ENCODE measurements at places on chromosomes 4 and X.
A peak's percentile ranks its signal among the peaks of the same experiment; 100 is the strongest.

DNA sequence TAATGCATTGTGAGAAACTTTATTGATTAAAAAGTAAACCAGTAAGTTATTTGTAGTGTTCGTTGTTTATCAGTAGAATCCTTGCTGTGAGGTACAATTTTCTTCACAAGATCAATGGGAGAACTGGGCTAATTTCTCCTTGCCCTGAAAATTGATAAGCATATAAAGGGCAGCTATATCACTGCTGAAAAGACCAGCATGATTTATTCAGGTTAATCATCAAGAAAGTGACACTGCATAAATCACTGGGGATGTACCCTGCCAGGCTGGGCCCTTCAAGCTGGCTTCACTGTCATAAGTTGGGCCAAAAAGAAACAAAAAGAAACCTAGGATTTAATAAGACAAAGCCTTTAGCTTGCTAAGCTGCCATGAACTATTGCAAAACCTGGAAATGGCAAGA lies 746.7 kb downstream of the STPG2 start:
- no peak for DNase-seq

- DNase-seq, result no peak
These were observed 24.8 kb downstream of the EVC2 start for GRCh38 chr4:5683566-5683965.

DNA sequence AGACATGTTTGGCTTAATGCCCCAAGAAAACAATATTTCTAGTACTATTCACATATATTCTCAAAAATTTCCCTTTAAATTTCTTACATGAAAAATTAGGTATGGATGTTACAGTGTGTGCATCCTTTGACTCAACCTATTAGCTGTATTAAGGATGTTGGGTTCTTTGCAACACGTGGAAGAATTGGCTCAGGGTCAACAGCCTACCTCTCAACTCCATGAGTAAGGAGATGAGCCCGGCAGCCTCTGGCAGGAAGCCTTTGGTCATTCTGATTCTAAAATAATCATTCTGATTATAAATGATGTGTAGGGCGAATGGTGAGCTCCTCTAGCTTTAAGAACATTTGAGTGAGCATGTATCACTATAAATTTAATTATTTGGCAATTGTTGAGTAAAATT lies 148.0 kb upstream of the WDFY3 start:
- no peak for DNase-seq

GRCh38 chr4:65033899-65034298 lies 624.6 kb upstream of the TECRL start:
- no peak for DNase-seq

DNA sequence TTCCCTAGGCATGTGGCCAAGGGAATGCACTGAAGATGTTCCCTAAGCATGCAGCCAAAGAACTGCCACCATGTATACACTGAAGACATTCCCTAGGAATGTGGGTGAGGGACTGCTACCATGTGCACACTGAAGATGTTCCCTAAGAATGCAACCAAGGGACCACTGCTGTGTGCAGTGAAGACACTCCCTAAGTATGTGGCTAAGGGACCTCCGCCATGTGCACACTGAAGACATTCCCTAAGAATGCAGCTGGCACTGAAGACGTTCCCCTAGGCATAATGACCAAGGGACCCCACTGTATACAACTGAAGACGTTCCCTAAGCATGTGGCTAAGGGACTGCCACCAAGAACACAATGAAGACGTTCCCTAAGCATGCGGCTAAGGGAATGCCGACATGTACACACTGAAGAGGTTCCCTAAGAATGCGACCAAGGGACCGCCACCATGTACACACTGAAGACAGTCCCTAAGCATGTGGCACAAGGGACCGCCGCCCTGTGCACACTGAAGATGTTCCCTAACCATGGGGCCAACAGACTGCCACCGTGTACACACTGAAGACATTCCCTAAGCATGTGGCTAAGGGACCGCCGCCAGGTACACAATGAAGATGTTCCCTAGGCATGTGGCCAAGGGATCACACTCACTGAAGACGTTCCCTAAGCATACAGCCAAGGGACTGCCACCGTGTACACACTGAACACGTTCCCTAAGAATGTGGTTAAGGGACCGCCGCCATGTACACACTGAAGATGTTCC lies 25.6 kb downstream of the DHRSX start:
- DNase-seq, result no peak

- no peak for DNase-seq
These were observed 16.1 kb upstream of the REPS2 start for GRCh38 chrX:16930392-16930791.

DNA sequence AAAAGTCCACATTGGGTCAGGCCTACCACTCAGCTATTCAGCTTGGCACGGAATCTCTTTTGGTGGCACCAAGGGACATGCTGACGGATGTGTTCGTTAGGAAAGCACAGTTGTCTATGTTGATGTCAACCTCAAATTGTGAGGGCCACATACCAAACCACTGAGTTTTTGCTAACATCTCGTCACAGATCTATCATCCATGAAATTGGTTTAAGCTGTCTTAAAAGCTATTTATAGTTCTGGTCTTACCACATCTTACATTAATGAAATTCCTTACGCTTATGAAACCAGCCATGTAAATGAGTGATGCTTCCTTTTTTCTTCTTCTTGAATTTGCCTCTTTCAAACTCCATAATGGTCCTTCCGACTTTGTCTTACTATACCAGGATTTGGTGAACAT lies 101.5 kb downstream of the MGST2 start:
- peak; percentile 12 for DNase-seq

GRCh38 chr4:174672276-174672675 lies 150.0 kb upstream of the HPGD start:
- no peak for DNase-seq

GRCh38 chr4:71270901-71271300 lies 67.9 kb upstream of the SLC4A4 start:
- no peak for DNase-seq

DNA sequence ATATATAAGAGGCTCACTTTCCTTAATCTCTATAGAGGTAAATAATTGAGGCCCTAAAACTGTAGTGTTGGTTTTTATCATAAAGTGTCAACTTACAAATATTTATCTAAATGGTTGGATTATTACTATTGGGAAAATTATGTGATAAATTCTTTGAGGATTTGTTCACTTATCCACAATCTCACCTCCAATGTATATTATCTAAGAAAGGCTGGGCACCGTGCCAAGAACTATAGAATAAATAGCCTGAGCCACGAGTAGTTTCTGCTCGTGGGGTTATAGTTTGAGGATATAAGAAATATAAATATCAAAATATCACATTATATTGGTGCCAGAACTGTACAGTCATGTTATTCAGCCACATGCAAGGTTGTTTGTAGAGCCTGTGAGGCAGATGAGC lies 177.9 kb downstream of the VEGFC start:
- DNase-seq, result no peak

GRCh38 chr4:108244606-108245005 lies 75.9 kb upstream of the LEF1 start:
- no peak for DNase-seq

GRCh38 chr4:103152381-103152780 lies 45.8 kb downstream of the CENPE start:
- no peak for DNase-seq

- DNase-seq, result no peak
These were observed 694 bp downstream of the PDS5A start for GRCh38 chr4:39976945-39977488.

DNA sequence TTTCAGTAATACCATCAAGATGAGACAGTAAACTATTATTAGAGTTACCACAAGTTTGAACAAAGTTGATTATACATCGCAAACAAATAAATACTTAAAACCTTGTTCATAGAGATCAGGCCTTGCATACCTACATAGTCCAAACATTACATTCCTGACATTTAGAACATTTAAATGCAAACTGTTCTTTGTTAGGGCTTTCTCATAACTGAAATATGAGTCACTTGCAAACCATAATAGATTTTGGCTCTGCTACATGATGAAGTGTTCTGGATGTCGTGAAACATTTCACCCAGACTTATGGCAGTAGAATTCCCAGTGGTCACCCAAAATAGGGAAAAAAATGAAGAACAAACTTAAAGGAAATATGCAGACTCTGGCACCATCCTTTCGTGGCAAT lies 75.0 kb downstream of the FAT4 start:
- DNase-seq, result peak; percentile 96

DNA sequence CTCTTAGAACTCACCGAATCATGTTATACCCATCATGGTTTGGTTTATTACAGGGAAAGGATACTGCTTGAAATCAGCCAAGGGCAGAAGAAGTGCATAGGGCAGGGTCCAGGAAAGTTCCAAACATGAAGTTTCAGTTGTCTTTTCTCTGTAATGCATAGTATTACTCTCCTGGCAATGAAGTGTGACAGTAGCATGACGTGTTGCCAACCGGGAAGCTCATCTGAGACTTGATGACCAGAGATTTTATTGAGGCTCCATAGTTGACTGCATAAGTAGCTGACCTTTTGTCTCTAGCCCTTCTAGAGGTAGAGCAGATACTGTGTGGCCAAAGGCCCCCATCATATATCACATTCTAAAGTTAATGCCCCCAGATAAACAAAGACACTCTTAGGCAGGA lies 72.1 kb downstream of the BEND4 start:
- no peak for DNase-seq

- DNase-seq, result no peak
These were observed 49.4 kb downstream of the SLC9A6 start for GRCh38 chrX:136034668-136035067.

- DNase-seq, result no peak
These were observed 57.3 kb upstream of the BCOR start for GRCh38 chrX:40154853-40155588.

DNA sequence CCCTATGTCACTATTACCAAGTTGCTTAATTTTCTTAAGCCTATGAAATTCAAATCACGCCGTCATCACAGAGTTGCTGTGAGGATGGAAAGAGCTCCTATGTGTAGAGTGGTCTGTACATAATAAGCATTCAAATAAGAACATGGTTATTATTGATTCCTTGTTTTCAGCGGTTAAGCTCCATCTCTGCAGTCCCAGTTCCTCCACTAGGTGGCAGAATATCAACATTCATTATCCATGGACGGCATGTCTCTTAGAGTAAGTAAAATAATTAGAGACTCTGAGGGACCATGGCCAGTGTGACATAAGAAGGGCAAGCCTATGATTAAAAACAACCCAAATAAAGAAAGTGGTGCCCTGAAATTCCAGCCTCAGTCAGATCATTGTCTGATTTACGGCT lies 132.5 kb upstream of the NHS start:
- DNase-seq, result peak; percentile 31

GRCh38 chr4:140740422-140740821 lies 15.8 kb downstream of the TBC1D9 start:
- no peak for DNase-seq

GRCh38 chr4:73447671-73448070 lies 11.7 kb downstream of the AFP start:
- peak; percentile 59 for DNase-seq

DNA sequence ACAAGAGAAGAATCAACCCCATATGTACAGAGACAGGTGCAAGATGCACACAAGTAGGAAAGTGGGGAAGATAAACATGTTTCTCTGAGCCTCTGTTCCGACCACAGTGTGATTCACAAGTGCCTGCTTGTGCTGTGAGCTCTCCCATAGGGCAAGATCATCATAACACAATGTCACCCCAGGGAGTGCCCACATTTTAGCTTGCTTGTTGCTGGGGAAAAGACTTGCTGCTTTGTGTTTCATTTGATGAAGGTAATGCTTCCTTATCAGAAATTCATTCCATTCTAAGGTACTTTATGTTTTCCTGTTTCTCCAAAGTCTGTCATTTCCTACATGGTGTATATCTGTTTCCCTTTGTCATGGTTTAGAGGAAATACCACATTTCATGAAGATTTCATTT lies 304.5 kb upstream of the DIPK2B start:
- peak; percentile 39 for DNase-seq

GRCh38 chr4:1623400-1623799 lies 60.7 kb downstream of the FAM53A start:
- no peak for DNase-seq

- DNase-seq, result no peak
These were observed 678.3 kb upstream of the NR3C2 start for GRCh38 chr4:149120331-149121022.

- no peak for DNase-seq
These were observed 29.4 kb downstream of the SNX25 start for GRCh38 chr4:185238750-185239149.

GRCh38 chr4:14399848-14400247 lies 602.4 kb upstream of the CPEB2 start:
- DNase-seq, result no peak

GRCh38 chrX:8955511-8955910 lies 78.4 kb downstream of the FAM9B start:
- DNase-seq, result peak; percentile 9

GRCh38 chrX:153485396-153486080 lies 9.2 kb upstream of the BGN start:
- DNase-seq, result no peak

DNA sequence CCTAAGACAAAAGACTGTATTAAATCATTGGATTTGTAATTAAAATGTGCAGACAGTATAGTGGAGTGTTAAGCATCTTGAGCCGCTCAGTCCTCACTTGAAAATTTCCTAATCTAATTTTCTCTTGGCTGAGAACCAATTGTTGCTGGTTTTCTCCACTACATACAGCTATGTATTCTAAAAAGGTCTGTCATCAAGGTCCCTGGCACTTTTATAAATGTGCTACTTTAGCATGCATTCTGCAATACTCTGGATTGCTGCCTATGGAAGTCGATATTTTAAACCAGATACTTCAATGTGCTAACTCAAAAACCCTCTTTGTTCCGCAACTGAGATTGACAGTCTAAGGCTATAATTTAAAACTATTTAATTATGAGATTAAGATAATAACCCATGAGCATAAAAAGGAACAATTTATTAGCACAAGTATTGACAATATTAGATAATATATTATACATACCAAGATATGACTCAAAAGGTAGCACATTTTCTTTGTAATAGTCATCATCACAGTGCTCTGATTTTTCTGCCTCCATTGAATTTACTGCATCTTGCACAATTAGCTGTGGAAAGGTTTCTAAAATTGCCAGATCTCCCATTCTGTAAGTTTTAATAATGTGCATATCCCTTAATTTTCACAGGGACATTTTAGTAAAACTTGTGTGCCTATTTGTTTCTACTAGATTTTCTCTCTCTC lies 815.1 kb downstream of the ADGRL3 start:
- no peak for DNase-seq

DNA sequence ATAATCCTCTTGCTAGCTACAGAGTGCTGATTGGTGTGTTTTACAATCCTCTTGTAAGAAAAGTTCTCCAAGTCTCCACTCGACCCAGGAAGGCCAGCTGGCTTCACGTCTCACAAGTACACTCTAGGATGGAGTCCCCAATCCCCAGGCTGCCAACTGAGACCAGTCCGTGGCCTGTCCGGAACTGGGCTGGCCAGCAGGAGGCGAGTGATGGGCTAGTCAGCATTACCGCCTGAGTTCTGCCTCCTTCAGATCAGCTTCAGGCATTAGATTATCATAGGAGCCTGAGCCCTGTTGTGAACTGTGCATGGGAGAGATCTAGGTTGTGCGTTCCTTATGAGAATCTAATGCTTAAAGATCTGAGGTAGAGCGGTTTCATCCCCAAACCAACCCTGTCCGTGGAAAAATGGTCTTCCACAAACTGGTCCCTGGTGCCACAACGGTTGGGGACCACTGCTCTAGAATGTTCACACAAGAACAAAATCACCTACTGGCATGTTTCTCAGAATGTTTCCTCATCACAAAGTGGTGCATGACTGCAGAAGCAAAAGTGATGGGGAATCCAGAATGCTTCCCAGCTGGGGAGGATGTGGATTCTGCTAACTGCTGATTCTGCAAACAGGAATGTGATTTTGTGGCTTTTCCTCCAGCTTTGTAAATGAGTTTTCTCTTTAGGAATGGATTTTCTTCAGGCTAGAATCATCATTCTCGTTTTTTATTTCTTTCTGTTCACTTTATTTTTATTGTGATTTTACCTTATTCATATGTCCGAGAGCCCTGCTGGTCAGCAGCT lies 40.9 kb downstream of the SEPTIN11 start:
- peak; percentile 84 for DNase-seq
